ENCODE measurements at places on chromosomes 2 and 18.

GRCh38 chr2:86224645-86225355 lies 25.5 kb downstream of the MRPL35 start:
- DNase-seq: no peak

DNA sequence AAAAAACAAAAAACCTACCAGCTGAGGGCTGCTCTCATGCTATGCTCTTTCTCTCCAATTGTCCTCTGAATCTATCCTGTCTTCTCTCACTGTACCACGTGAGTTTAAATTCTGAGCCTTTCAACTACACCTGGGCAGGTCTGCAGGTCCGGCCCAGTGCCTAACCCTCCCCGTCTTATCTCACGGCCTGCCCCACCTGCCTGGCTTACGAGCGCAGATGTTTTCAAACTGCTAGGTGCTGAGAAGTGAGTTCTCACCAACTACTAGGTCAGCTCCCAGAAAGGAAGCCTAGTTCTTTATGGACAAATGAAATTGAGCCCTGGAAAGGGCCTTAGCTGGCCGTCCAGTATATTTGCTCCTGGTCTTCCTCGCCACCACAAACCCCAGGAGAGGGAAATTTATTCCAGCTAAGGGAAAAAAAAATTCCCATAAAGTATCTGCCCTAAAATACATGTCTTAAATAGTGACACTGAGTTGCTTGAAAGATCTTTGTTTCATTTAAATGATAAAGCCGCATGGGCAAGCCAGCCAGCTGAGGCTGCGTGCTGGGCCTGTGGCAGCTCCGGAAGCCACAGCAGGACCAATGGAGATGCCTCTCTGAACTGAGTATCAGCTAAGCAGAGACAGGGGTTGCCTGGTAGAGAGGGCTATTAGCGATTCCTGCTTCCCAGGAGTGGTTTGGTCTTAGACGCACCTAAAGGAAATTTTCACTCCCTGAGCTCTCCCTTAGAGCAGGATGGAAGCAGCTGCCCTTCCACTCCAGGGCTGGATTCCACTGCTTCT lies 92.5 kb upstream of the NCK2 start:
- no peak for DNase-seq

GRCh38 chr2:101698014-101698843 lies 722 bp downstream of the MAP4K4 start:
- no peak for DNase-seq

GRCh38 chr2:127479866-127480743 lies 46.2 kb downstream of the IWS1 start:
- no peak for DNase-seq

DNA sequence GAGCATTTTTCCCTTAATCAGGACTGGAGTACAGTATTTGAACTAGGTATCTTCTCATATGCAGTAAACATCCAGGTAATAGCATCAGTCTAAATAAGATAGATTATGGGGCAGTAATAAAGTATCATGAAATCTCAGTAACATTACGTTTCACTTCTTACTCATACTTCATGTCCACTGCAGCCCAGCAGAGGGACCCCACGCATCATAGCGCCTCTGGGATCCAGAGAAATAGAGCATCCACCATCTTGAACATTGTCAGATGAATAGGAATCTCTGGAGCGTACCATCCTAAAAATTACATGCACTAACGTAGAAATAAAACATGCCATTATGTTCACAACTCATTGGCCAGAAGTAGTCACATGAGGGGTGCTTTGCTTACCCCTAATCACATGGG lies 499.0 kb downstream of the CPS1 start:
- no peak for DNase-seq

DNA sequence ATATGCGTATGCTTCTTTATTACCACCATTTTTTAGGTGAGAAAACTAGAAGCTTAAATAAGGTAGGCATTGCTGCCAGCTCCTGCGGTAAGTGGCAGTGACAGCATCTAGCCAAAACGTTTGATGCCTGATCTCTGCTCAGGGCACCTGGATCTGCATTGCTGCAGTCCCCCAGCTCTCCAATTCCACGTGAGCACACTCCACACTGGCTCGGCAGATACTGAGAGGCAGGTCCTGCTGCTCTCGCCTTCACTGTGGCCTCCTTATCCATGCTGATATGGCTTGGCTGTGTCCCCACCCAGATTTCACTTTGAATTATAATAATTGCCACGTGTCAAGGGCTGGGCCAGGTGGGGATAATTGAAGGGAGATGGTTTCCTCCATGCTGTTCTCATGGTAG lies 160.9 kb downstream of the CTIF start:
- no peak for DNase-seq

DNA sequence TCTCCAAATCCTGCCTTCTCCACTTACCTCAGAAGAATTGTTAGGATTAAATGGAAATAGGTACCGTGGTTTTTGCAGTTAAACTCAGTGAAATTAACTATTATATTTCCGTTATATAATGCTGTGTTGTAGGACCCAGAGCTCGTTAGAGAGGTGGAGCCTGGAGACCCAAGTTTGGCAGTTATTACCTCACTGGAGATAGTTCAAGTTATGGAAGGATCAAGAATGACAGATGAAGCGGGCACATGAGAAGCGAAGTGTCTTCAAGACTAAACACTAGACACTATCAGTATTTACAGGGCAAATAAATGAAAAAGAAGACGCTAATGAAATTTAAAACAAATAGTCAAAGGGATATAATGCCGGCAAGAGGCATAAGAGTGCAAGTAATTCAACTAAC lies 866 bp downstream of the CWC22 start:
- DNase-seq: no peak

- DNase-seq: no peak
Measured at GRCh38 chr2:191946471-191947182, 99.7 kb upstream of the CAVIN2 start.

DNA sequence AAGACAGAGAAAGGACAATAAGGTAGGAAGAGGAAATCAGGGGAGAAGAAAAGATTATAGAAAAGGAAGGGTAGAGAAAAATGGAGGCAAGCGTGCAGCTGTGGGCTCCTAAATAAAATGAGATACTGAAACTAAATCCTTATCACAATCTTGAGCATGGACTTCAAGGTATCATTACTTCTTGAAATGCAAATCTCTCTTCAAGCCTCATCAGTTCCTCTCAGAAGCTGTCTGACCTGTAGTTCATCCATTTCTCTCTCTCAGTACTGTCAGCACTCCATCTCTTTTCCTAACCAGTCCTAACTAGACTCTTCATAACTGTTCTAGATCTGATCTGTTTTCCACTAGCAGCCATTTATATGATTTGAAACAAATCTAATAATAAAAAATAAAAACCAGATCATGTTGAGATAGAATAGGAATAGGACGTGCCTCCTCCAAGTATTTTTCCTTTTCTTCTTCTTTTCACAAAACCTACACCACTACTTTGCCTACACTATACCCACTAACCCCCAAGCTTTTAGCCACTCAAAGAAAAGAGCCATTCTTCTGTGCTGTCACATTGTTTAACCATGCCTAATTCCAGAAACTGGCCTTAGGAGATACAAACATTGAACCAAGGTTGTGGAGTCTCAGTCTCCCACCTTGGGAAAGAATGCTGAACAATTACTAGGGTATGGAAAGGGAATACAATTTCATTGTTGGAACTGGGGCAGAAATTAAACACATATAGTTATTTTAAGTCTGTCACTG lies 21.1 kb downstream of the BABAM2 start:
- no peak for DNase-seq

DNA sequence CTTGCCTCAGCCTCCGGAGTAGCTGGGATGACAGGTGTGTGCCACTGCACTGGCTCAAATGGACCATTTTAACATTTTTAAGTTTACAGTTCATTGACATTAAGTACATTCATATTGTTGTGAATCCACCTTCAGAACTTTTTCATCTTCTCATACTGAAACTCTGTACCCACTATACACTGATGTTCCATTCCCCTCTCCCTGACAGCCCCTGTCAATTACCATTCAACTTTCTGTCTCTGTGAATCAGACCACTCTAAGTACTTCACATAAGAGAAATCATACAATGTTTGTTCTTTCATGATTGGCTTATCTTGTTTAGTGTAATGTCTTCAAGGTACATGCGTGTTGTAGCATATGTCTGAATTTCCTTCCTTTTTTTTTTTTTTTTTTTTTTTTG lies 1.9 kb upstream of the KIAA2012 start:
- DNase-seq: no peak

DNA sequence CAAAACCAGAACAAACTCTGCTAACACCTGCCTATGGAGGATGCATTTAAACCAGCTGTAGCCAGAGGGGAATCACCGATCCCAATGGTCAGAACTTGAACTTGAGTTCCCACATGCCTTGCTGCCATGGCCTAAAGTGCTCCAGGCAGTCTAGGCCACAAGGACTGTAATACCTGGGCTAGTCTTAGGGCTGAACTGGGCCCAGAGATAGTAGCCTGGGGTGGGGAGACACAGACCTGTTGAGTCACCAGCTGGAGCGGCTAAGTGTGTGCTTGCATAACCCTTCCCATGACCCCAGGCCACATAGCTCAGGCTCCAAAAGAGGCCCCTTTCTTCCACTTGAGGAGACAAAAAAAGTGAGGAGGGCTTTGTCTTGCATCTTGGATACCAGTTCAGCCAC lies 515.0 kb upstream of the DDX18 start:
- DNase-seq: no peak

DNA sequence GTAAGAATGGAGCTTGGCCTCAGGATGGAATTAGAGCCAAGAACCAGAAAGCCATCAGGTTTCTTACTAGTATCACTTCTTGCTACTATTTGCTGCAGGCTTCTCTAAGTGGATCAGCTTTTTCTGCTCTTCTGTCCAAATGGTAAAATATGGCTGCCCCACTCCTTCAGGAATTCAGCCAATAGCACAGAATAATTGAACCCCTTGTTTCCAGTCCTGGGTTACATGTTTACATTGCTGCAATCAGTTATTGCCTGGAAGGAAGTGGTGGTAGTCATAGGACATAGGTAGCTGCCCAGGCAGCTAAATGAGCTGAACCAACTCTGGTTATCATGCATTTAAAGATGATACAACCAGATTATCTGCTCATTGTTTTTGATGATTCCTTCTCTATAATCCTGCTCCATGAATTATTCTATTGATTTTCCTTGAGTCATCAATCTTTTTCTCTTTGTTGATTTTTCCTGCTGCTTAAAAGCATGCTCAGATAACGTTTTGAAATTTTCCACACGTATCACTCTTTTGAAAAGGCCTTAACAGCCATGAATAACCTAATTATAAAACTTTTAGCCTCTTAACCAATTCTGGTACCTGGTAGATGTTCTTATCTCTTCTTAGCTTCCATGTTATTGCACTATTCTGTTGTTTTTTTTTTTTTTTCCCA lies 12.6 kb downstream of the AGPS start:
- no peak for DNase-seq

DNA sequence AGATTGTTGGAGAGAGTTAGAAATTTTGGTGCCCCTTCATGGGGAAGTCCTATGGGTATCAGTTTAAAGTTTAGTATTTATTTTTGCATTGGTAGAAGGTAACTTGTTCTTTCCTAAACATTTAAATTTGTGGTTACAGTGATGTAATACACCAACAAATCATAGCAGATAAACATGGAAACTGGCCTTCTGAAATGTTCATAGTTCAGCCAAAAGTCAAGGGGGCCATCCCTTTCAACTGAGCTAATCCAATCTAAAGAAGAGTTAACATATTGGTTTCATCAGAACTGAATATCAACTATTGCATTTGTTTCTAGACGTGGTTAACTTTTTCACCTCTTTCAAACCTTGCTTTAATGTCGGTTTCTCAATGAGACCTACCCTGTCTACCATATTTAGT lies 46.3 kb downstream of the PPP1R1C start:
- DNase-seq: no peak

GRCh38 chr2:188146888-188147287 lies 144.8 kb upstream of the GULP1 start:
- no peak for DNase-seq

DNA sequence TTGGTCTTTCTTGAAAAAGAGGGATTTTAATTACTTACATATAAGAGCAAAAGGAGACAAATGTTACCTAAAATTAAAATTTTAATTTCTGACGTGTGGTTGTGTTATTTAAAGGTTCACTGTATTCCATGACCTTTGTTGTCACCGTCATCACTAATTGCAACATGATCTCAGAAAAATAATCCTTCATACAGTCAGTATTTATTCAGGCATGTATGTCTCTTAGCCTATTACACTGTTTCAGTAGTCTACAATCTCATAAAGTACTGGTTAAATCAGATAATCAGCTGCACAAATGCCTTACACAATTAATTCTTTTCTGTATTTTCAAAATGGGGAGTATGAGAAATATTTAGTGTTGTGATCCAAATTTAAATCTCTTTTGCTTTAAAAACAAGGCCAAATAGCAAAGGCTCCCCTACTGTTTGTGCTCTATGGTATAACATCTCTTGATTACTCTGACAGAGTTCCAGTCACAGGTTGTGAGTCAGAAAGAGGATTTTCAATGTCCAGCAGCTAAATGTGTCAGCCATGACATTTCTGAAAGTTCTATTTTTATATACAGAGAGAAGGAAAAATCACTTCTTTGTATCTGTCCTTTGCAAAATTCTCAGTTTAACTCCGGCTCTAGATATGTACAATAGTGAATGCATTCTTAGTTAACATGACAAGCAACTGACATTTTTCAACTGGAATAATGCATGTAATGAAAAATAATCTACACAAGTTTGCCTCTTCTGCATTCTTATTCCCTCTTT lies 184.0 kb downstream of the FIGN start:
- no peak for DNase-seq

DNA sequence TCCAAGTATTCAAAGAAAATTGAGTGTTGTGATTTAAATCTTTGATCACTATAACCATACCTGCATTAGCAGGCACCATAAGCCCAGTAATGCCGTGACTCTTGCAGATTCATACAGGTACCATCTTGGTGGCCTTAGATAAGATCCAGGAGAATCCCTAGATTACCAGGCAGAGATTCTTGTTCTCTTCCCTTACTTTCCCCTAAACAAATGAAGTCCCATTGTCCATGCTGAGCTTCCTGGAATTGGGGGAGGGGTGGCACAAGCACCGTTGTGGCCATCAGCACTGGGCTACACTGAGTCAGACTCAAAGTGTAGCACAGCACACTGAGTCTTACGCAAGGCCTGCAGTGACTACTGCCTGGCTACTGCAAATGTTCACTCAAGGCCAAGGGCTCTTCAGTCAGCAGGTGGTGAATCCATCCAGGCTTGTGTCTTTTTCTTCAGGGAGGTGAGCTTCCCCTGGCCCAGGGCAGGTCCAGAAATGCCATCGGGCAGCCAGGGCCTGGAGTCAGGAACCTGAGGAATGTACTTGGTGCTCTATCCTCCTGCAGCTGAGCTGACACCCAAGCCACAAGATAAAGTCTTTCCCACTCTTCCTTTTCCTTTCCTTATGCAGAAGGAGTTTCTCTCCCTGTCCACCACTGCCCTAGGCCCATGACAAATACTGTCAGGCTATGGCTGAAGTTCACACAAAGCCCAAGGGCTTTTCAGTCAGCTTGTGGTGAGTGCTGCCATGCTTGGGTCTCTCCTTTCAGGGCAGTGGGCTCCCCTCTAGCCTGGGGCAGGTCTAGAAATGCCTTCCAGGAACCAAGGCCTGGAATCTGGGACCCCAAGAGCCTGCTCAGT lies 52.6 kb downstream of the CD28 start:
- DNase-seq: no peak

GRCh38 chr18:34544930-34545329 lies 165.2 kb upstream of the DTNA start:
- DNase-seq: no peak
